ENCODE measurements at places on chromosomes 1 and 21.

DNA sequence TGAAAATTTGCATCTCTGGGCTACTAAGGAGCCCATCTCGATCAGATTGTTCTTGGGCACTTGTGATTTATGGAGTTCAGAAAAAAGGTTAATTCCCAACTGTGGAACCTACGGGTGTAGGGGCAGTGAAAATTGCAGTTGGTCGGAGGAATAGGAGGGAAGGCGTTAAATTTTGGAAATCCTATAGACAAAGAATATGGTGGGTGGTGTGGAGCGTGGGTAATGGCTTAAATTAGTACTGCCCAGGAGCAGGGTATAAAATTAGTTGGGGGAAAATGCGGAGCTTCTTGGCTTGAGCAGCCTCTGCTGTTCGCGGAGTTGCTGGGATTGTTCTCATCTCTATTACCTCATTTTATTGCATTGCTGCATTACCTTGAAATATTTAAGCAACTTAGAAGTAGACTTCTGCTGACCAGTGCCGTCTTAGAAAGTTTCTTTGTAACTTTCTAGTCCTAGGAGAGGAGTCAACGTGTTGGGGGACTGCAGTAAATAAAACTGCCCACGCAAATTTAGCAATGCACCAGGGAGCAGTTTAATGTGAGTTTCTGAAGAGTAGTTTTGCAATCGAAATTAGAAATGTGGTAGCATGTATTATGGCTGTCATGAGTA, 514 bp downstream of the S1PR1 start:
- DNase-seq, result no peak

GRCh38 chr1:217534566-217534965, 96.3 kb downstream of the GPATCH2 start:
- no peak for DNase-seq

DNA sequence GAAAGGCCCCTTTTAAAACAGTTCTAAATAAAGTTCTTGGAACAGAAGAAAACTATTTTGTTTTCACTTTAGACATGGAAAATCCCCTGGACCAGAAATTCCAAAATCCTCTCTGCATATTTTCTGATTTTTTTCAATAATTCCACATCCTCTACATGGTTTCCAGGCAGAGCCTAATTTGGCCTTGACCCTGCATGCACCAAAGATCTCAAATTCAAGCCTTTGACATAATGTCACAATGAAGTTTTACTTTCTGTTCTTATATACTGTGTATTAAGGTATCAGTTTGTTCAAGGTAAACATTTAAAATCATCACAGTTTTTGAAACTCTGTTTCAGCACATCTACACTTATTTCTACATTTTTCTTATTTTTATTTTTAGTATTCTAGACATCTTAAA, 12.2 kb upstream of the NPL start:
- DNase-seq, result no peak

DNA sequence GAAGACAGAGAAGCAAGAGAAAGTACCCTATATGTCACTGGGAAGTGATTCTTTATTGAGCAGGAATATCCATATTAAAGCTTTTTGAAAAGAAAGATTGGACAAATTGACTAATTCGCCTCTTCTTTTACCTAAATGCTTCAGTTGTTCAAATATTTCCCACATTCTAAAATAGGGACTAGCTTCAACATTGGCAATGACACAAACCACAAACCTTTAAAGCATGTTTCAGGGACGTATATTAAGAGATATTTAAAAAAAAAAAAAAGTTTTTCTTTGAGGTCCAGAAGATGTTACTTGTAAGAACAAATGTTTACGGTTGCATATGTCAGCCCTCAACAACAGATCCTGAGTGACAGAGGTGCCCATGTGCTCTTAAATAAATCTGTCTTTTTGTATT, 235.0 kb upstream of the NFIA start:
- no peak for DNase-seq

DNA sequence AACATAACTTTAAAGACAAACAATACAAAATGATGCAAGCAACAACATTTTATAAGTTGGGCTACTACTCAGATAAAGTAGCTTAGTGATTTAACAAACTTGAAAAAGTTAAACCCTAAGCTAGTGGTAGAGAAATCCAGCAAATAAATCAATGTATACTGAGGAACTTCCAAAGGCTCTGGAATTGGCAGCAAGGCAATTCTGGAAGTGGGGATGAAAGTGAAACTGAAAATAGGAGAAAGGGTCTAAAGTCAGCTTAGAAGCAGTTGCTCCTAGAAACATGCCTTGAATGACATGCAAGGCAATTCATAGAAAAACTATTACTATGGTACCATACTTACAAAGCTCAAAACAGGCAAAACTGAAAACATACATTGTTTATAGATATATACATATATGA, 90.0 kb upstream of the CAMK1G start:
- DNase-seq, result no peak

DNA sequence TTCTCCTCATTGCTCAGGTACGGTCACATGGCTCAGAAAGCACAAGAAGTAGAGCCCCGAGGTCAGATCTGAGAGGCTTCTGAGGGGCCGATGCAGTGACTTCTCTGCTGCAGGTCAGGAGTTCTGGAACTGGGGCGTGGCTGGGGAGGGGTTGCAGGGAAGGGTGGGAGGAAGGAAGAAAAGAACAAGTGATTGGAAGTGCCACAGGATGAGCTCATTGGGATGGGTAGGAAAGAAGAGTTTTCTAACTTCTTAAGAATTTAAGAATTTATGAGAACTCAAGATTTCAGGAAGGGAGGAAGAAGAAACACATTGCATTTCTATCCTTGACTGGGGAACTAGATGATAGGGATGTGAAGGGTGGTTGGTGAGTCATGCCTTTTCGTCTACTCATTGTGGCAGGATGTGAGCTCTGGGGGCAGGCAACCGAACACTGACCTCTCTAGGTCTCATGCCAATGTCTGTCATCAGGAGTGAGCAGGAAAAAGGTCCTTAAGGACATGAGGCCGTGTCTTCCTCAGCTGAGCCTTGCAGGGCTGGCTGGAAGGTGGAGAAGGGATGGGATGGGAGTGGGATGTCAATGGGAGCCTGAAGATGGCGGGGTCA, 497 bp downstream of the FCRLB start:
- DNase-seq, result no peak

Measured in stimulated activated CD4-positive, alpha-beta T cell treated with anti-CD3 and anti-CD28 coated beads, TNF-alpha, amount 100 ng/mL, for 4 hours (primary cell).